ENCODE measurements at places on chromosomes 7 and 10.
A peak's percentile ranks its signal among the peaks of the same experiment; 100 is the strongest.

- DNase-seq = no peak
Observed at GRCh38 chr7:84735677-84736076, 451.2 kb downstream of the SEMA3D start.

DNA sequence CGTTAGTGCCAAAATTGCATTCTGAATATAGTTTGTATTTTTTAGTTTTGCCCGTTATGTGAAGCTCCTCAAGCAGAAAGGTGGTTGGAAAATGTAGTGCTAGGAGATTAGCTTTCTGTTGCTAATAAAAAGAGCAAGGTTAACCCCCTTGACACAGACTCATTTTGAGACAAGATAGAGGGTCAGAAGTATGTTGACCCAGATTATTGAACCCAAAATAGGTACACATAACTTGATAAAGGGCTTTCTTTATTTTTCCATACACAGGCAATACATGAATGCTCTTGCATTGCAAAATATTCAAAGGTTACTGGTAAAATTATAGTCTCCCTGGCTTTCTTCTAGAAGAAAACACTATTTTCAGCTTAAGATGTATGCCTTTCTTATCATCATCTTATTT is 10.0 kb upstream of the PON2 start:
- no peak for DNase-seq

GRCh38 chr7:155368894-155369600 is 71.4 kb downstream of the INSIG1 start:
- no peak for DNase-seq

- DNase-seq = no peak
Observed at GRCh38 chr10:119465085-119465484, 77.4 kb downstream of the RGS10 start.

DNA sequence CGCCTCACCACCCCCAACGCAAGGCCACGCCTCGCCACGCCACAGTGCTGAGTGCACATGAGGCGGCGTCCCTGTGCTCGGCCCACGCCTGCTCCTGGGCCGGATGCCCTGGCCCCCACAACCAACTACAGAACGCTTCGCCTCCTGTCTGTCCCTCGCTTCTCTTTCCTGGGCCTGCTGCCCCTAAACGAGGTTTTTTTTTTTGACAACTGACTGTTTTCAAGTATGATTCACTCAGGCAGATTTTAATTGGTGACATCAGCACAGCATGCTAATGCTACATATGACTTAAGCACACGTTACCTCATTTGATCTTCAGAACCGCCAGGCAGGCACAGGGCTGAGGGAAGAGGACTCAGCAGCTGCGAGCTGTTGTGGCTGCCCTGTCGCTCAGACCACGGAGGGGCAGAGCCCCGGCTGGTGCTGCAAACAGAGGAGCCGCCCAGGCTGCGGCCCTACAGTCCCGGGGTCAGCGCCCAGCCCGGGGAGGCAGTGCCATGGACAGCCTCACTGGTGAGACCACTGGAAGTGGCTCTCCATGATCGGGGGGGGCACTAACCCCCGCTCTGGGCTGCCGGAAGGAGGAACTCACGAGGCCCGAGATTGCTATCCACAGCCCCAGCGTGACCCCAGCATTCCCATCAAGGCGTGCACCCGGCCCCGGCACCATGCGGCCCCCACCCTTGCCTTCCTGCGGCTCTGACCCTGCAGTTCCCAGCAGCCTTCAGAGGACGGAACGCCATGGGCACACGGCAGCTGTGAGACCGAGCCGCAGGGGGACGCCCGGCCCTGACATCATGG is 212.8 kb downstream of the MAD1L1 start:
- peak; percentile 21 for DNase-seq

- DNase-seq = no peak
Observed at GRCh38 chr7:18638594-18639452, 143.3 kb downstream of the HDAC9 start.

- DNase-seq = no peak
Observed at GRCh38 chr7:101563943-101564777, 64.9 kb downstream of the MYL10 start.

- no peak for DNase-seq
Observed at GRCh38 chr7:135236727-135237126, 3.1 kb downstream of the STRA8 start.

- no peak for DNase-seq
Observed at GRCh38 chr7:122298618-122299017, 5.9 kb downstream of the FEZF1 start.

GRCh38 chr7:132082394-132082793 is 493.9 kb downstream of the PLXNA4 start:
- DNase-seq = no peak

DNA sequence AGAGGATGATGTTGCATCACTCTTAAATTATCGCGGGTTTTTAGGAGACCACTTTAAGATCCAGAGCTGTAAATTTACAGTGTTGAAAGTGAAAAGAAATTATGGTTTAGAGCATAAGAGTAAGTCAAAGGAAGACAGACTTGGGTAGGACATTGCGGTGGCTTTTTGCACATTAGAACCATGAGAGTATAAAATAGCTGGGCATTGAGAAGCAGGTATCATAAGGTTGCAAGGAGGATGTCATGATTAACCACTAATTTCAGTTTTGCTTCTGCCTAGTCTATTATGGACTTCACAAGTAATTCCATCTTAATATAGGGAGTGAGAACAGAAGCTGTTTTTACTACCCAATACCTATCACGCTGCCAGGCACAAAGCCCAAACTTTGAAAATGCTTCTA is 57.7 kb downstream of the CALCR start:
- no peak for DNase-seq

GRCh38 chr7:14776266-14776665 is 126.3 kb downstream of the DGKB start:
- no peak for DNase-seq

GRCh38 chr7:100546926-100547800 is 8.2 kb downstream of the AGFG2 start:
- no peak for DNase-seq

DNA sequence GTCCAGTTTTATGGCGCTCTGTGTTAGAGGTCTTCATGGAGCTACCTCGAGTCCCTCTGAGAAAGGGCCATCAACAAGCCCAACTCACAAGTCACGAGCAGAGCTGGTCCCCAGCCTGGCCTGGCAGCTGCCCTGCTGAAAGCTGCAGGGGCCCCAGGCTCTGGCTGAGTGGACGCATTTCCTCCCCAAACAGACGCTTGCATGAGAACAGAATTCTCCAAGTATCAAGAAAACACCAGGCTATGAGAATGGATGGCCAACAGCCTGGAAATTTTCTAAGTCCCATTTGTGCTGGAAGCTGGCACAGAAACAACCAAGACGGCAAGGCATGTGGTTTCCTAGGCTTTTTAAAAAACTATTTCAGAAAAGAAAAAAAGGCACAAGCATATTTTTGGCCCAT is 114.8 kb downstream of the FAM53B start:
- no peak for DNase-seq

DNA sequence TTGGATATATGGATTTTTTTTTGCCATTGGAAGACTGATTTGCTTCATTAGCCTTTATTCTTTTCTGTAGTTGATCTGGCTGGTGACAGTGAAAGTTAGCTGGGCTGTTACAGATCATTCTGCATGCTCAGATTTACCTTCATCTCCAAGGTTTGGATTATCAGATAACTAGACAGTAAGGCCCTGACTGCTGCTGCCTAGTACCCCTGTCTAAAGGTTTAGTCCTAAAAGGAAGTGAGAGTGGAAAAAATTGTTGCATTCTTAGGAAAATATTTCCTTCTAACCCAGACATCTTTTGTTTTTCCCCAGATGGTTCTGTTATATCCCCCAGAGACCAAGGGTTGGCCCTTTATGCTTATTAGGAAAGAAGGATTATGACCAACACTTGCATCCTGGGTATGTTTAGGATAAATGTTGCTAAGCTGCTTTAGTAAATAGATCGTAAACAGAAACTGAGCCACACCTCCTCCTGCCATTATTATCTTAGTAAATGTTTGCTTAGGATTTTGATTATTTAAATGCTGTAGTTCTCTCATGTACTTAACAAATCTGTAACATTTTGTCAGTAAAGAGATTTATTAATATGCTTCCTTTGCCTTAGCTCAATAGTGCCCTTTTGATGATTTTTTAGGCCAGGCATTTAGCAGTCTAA is 44.4 kb downstream of the MCU start:
- DNase-seq = no peak

DNA sequence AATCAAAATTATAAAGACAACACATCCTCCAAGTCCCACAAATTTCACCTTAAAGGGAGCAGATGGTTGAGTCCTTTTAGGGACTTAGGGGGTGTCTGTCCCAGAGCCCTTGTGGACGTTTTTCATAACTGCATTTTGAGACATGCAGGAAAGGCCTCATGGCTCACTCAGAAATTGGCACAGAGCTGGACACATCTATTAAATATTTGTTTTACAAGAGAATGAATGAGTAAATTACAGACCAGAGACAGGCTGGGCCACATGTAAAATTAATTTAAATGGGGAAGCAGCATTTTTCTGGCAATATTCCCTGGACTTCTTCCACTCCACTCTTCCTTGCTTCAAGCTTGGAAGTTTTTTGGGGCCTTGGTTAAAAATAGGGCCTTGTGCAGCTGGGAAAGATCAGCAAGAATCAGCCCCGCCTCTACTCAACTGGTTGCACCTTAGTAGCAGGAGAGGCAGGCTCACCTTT is 20.0 kb downstream of the LAMB1 start:
- DNase-seq = no peak

- DNase-seq = no peak
Observed at GRCh38 chr10:122544493-122544892, 16.1 kb upstream of the DMBT1 start.

GRCh38 chr10:60388116-60388625 is 1.5 kb downstream of the ANK3 start:
- no peak for DNase-seq

DNA sequence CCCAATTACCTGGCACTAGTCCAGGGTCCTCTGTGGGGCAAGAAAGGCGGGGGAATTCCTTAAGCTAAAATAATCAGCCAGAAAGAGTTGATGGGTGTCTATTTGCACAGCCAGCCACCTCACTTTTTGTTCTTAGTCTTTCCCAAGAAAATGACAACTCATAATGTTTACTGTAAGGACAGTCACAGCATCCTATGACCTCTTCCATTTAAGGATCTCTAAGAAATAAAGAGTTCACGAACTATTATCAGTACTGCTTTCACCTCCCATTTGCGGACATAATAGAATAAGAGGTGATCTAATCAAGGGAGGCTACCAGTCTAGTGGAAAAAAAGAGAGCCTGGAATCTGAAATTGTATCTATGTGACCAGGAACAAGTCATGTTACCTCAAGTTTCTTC is 72.4 kb upstream of the LRRC17 start:
- DNase-seq = no peak

DNA sequence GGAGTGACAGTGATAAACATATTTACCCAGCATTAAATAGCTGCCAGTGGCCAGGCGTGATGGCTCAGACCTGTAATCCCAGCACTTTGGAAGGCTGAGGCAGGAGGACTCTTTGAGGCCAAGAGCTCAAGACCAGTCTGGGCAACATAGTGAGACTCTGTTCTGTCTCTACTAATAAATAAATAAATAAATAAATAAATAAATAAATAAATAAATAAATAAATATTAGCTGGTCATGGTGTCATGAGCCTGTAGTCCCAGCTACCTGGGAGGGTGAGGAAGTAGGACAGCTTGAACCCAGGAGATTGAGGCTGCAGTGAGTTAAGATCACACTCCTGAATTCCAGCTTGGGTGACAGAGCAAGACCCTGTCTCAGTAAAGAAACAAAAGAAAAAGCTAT is 384.0 kb upstream of the ADARB2 start:
- no peak for DNase-seq

DNA sequence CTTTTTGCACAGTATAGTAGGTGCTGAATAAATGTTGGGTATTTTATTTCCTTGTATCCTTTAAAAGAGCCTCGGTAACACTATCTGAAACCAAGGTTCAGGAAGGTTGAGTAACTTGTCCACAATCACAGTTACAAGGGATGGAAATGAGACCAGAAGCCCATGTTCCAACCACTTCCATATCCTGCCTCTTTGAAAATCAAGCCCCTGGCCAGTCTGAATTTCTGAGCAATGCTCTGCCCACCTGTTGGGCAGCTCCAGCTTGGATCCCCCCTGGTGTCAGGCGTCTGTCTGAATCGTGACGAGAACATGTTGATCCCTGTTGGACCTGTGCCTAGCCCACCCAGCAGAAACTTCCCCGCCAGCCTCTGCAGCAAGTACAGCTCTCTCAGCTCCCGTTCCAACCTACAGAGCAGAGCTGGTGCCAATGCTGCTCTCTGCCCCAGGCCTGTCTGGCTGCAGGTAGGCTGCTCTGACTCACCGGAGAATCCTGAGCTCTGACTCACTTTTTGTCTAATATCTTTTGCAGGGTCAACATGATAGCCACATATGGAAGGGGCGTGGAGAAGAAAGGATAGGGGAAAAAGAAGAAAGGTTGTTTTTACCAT is 595.5 kb downstream of the INHBA start:
- no peak for DNase-seq
